ENCODE measurements at places on chromosomes 11 and 22.
A peak's percentile ranks its signal among the peaks of the same experiment; 100 is the strongest.

GRCh38 chr22:40453671-40454070 lies 83.3 kb downstream of the SGSM3 start:
- DNase-seq: no peak

- DNase-seq: no peak
Observed at GRCh38 chr22:31602259-31602952, 59.6 kb downstream of the PISD start.

- DNase-seq: no peak
Observed at GRCh38 chr11:104064034-104064630, 27.7 kb downstream of the DDI1 start.

GRCh38 chr11:69430566-69430965 lies 50.9 kb upstream of the LINC01488 start:
- DNase-seq: no peak

- no peak for DNase-seq
Observed at GRCh38 chr11:26073646-26074045, 258.3 kb upstream of the ANO3 start.

DNA sequence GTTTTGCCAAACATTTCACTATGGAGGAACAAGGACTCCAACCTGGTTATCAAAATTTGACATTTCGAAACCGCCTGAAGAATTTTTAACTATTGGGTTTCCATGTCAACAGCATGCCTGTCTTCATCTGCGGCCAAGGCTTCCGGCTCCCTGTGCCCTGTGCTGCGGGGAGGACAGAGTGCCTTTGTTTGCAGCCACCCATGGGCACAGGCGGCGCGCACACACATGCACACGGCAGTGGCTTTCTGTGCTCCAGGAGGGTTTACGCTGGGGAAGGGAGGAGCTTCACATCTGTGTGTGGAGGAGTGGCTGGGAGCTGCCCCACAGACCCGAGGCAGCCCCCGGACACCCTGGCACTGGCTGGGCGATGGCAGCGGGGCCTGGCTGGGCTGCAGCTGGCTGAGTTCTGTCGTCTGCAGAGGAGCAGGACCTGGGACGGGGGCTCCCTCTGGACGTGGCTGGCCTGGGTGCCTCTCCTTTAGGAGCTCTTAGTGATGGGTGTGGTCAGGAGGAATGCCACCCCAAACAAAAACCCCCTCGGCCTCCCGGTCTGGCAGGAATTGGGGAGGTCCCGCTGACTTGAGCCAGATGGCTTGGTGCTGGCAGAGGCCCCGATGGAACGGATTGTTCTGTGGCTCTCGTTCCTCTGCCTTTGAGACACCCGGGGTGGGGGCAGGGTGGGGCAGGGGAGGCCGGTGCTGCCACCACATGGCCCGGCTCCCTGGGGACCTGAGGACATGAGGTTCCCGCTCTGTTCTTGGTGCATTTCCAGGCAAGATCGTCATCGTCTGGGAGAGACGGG lies 1290.9 kb downstream of the BRD1 start:
- no peak for DNase-seq

DNA sequence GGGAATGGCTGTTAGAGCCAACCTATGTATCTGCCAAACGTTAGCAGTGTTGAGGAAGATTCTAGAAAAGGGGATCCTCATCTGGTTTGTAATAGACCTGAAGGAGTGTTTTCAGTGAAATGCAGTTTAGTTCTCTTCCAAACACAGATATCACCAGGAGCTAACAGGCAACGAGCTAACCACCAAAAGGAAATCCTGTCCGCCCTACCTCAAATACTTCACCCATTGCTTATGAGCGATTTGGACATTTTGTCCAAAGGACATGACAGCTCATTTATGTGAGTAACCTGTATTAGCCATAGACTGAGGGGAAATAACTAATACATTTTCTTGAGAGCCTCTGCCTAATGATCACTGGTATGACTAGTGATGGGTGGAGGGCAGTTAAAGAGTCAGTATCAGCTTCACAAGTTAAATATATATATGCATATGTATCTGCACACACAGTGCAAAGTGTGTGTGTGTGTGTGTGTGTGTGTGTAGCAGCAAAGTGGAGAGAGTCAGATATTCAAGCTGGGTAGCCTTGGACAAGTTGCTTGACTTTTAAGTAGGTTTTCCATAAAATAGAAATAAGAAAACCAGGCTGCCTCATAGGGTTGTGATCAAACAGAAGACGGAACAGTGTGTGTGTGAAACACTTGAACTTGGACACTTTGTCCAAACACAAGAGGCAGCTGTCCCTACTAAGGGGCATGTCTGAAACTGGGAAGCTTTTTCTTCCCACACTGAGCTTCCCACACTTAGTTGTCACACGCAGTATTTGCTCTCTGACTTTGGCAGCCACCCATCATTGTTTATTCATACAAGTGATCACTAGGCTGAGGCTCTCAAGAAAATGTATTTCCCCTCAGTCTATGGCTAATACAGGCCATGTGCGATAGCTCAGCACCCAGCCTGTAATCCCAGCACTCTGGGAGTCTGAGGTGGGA lies 940 bp upstream of the C11orf91 start:
- no peak for DNase-seq

DNA sequence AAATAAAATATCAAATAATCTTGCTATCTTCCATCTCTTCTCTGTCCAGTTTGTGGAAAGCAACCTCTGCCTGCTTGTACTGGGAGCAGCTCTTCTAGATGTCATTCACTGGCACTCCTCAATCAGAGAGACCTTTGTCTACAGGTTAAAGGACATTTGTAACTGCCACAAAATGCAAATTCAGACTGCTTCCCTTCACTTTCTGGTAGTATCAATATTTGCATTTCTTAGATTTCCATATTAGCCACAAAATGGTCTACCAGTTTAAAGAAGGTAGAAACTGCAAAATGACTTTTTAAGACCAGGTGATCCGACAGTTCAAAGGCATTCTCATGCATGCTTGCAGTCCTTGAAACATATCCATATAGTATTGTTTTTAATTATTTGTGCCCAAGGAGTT lies 51.7 kb upstream of the RCN1 start:
- DNase-seq: peak; percentile 8

DNA sequence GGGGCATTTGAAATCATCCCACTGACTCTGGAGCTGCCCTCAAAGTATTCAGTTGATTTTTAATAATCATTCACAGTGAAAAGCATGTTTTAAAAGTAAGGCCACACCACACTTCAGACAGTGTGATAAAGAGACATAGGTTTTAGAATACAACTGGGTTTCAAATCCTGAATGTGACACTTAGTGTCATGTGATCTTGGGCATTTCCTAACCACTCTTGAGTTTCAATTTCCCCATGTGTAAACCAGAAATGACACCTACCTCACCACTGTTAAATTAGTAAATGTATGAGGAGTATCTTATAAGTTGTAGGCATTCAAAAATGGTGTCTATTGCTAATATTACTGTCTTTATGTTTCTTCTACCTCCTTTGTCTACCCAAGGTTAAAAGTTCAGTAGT lies 5.4 kb downstream of the TMEM123 start:
- DNase-seq: peak; percentile 37

- no peak for DNase-seq
Observed at GRCh38 chr11:128764424-128765095, 70.7 kb downstream of the FLI1 start.

DNA sequence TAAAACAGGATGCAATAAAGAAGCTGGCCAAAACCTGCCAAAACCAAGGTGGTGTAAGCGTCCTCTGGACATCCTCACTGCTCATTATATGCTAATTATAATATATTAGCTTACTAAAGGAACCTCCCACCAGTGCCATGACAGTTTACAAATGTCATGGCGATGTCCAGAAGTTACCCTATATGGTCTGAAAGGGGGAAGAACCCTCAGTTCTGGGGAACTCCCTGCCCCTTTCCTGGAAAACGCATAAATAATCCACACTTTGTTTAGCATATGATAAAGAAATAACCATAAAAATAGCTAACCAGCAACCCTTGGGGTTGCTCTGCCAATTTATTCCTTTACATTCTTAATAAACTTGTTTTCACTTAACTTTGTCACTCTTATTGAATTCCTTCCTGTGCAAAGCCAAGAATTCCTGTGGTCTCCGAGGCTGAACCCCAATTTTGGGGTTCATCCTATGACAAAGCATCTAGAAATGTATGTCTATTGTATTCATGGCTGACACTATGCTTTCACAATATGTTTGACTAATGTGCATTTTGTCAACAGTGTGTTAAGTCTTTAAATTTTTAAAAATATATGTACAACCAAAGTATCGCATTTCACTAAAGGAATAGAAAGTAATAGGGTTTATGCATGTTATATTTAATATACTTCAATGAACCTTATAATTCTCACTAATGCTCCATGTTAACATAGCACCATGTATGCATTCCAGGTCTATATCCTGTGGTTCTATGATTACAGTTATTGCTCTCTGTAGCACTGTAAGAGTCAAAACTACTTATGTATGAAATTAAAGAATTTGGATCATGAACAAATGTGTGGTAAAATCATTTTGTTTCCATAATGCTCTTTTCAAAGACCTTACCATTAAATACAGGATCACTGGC lies 25.1 kb downstream of the LGR4 start:
- DNase-seq: no peak

GRCh38 chr11:110317516-110317932 lies 21.1 kb upstream of the RDX start:
- DNase-seq: no peak

- DNase-seq: peak; percentile 52
Observed at GRCh38 chr22:37906364-37907008, 389 bp downstream of the MICALL1 start.

DNA sequence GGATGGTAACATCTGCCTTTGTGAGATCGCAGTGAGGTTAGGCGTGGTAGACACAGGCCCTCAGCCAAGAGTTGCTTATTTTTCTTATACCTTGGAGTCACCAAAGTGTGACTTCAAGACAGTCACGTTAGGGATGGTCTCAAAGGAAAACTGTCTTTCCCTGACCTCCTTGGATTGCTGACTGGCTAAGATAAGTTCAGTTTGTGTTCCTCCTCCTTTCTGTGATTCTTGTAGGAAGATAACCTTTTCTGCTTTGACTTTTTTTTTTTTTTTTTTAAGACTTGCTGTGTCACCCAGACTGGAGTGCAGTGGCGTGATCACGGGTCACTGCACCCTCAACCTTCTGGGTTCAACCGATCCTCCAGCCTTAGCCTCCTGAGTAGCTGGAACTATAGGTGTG lies 23.1 kb downstream of the TAB1 start:
- DNase-seq: no peak

DNA sequence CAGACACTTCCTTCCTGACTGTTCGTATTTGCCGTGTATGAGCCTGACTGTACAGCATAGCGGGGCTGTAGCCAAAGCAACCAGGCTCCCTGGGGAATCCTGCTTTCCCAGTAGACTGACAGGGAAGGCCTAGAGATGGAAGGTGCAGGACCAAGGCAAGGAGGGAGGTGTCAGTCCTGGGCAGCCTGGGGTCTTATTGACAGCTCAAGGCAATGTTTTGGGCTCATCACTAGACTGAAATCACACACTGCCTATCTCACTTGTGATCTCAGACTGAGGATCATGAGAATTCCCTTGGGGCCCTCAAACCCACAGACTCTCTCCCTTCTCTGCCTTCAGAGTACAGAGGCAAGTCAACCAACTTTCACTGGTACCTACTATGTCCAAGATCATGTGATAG lies 346.8 kb upstream of the NARS2 start:
- no peak for DNase-seq

- DNase-seq: no peak
Observed at GRCh38 chr22:20383538-20383937, 10.4 kb upstream of the ZNF74 start.

- no peak for DNase-seq
Observed at GRCh38 chr22:27720860-27721259, 80.7 kb downstream of the MN1 start.

DNA sequence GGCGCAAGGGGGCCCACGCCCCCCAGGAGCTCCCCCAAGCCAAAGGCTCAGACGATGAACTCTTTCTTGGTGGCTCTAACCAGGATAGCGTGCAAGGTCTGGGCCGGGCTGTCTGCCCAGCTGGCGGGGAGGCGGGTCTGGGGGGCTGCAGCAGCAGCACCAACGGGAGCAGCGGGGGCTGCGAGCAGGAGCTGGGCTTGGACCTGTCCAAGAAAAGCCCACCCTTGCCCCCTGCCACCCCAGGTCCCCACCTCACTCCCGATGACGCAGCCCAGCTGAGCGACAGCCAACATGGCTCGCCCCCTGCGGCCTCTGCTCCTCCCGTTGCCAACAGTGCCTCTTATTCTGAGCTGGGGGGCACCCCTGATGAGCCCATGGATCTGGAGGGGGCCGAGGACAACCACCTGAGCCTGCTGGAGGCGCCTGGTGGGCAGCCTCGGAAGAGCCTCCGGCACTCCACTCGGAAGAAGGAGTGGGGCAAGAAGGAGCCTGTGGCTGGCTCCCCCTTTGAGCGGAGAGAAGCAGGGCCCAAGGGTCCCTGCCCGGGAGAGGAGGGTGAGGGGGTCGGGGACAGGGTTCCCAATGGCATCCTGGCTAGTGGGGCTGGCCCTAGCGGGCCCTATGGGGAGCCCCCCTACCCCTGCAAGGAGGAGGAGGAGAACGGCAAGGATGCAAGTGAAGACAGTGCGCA lies 21.6 kb upstream of the TMEM191C start:
- no peak for DNase-seq

DNA sequence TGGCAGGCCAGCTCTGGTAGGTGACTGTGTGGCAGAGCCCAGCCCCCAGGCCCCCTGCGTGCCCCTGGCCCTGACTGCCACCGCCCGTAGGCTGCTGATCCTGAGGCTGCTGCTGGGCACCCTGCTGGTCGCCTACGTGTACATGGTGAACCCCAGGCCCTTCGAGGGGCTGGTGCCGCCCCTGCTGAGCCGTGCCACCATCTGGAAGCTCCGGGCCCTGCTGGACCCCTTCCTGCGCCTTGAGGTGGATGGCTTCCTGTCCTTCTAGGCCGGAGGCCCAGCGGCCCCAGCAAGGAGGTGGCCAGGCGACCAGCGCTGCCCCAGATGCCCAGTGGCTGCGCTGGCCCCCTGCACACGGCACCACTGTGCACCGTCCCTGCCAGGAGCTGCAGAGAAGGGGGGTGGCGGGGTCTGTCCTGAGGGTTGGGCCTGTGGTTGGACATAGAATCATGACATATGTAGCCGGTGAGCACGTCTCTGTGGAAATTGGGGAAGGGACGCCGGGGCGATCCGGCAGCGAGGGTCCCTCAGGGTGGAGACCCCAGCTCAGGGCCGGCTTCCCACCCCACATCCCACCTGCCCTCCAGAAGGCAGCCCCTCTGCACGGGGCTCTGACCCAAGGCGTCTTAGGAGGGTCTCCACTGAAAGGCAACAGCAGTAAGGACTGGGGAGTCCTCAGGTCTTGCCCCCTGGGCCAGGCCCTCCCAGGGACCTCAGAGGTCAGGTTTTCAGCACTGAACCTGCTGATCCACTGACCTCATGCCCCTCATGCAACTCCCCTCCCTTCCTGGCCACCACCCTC lies 185.4 kb downstream of the IGLL1 start:
- DNase-seq: no peak

DNA sequence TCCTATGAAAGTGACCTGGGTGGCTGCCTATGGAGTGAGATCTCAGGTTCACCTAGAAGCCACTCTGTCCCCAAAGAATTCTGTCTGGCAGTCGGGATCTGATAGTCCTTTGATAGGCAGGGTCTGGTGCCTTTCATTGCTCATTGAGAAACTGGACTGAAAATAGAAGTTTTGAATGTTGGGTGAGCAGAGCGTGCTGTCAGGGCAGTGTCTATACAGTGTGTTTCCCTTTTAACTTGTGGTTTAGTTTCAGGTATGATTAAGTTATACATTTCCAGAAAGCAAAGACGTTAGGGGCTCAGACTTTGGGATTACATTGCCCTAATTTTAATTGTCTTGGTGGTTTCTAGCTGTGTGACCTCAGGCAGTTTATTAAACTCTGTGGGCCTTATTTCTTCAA lies 111.3 kb upstream of the PAX6 start:
- DNase-seq: no peak

Data from GM06990 (cell line).